Stimulated activated CD8-positive, alpha-beta memory T cell treated with anti-CD3 and anti-CD28 coated beads, Interleukin-12 subunit alpha, Interleukin-12 subunit beta, amount 100 ng/mL, for 4 hours (primary cell): ENCODE measurements at places on chromosomes 6 and 20.

GRCh38 chr6:125231133-125231532, 70.6 kb downstream of the HDDC2 start:
- no peak for DNase-seq

- DNase-seq, result no peak
Measured at GRCh38 chr20:4829514-4830215, 108.0 kb downstream of the PRND start.

DNA sequence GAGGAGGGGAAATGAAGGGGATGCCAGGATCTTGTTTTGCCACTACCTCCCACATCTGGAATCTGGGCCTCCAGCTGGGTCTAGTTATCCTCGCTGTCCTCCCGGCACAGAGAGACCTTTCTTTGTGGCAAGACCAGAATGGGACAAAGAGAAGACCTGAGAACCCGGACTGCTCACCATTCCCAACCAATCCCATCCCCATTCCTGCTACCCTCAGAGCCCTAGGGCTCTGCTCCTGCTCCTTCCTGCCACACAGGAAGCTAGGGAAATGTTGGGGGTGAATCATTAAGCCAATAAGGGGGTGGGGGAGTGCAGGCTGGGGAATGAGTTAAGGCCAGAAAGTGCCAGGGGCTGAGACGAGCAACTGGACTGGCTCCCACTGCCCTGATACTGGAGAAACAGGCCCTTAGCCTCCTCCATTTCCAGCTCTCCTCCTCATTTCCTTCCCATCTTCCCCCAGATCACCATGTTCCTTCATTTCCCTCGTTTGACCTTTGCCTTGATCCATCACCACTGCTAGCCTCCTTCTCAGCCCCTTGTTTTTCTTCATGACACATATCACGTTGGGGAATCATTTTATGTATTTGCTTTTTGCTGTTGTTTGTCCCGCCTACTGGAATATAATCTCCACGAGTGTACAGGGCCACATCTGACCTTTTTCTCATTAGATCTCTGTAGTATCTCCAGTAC, 4.6 kb upstream of the IER3 start:
- no peak for DNase-seq

DNA sequence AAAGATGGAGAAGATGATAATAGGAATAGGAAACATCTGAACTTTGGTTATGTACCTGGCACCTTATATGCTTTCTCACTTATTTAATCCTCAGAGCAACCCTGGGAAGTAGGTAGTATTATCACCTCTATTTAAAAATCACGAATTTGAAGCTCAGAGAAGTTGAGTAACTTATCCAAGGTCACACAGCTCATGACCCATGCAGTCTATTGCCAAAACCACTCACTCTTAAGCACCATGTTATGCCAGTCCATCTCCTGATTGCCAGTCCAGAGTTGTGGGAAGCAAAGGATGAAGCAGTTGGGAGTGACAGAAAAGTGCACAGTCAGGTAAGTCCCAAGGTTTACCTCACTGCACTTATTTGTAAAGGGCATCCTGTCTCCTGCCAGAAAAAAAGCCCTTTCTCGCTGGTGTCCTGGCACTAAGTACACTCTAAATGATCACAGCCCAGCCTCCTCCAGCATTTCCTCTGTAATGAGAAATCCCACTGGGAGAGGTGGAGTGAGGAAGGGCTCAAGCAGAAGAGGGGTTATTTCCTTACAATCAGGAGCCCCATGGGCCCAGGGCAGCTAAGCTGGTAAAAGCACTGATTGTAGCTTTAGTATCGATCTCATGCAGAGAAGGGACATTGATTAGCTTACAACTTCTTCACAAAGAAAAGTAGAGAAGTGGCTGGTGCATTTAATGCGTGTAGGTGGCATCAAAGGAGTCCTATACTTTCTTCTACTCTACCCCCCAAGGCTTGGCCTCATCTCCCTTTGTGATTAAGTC, 21.3 kb upstream of the SCGN start:
- DNase-seq, result no peak

- DNase-seq, result no peak
Measured at GRCh38 chr20:1809131-1809572, 86.1 kb upstream of the SIRPA start.

- no peak for DNase-seq
Measured at GRCh38 chr6:166558156-166559005, 28.1 kb downstream of the RAMACL start.

DNA sequence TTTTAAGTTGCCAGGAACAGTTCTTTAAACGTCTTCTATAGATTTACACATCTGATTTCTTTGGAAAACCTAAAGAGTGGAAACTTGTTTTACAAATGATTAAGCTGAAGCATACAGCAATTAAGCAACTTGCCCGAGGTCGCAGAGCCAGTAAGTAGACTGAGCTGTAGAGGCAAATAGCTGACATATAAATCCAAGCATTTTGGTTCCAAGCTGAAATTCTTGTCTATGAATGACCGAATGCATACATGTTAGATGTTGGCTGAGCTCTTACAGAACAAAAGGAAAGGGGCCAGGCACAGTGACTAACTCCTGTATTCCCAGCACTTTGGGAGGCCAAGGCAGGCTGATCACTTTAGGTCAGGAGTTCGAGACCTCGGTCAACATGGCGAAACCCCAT, 101.8 kb upstream of the SGK1 start:
- no peak for DNase-seq

GRCh38 chr20:21017528-21018085, 88.6 kb downstream of the LINC00237 start:
- DNase-seq, result no peak

- no peak for DNase-seq
Measured at GRCh38 chr6:20790032-20790791, 256.0 kb downstream of the CDKAL1 start.

GRCh38 chr6:115583290-115583689, 477.4 kb downstream of the FRK start:
- no peak for DNase-seq

GRCh38 chr6:53310771-53311585, 37.8 kb downstream of the ELOVL5 start:
- DNase-seq, result no peak

DNA sequence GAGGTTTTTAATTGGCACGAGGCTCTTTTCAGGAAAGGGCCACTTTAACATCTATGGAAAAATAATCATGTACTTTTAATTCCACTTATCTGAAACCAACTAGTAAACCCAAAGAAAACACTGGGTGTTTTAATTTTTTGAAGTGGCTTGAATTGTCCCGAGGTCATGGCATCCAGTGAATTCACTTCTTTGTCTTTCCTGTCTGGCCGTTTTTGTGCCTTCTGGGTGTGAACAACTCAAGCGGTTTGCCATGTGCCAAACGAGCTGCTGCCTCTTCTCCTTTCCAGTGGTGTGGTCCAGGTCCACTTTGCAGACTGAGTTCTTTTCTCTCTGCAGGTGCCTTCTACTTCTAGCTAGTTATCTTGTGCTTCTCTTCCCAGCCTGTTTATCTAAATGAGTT, 117.5 kb downstream of the PLCB4 start:
- DNase-seq, result no peak

DNA sequence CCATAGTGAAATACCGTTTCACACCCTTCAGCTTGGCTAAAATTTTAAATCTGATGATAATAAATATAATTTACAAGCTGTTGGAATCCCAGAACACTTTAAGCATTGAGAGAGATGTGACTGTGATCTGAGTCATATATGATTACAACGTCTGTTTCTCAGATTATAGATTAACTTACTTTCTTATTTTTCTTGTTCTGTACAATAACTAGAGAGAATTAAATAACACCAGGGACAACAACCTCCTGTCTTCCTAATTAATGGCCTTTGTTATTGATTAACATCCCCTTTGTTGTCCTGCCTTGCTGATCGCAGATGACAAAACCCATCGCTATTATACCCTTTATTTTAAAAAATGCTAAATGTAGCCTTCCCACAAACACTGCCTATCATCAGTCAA, 87.8 kb upstream of the EZR start:
- no peak for DNase-seq

- no peak for DNase-seq
Measured at GRCh38 chr6:108559884-108560462, 744 bp upstream of the FOXO3 start.

DNA sequence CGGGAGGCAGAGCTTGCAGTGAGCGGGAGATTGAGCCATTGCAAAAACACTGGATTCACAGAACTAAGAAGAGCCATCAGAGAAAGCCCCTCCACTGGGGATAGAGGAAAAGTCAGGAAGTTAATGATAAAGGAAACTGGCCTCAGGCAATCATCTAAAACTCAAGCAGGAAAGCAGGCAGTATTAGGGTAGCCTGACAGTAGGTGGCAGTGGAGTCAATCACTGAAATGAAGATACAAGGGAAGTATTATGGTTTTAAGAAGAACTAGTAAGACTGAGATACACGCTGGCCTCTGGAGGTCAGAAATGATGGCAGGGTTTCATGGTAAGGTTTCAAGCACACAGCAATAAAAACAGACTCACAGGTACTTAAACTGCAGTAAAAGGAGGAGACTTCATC, 578.3 kb downstream of the HACE1 start:
- no peak for DNase-seq

DNA sequence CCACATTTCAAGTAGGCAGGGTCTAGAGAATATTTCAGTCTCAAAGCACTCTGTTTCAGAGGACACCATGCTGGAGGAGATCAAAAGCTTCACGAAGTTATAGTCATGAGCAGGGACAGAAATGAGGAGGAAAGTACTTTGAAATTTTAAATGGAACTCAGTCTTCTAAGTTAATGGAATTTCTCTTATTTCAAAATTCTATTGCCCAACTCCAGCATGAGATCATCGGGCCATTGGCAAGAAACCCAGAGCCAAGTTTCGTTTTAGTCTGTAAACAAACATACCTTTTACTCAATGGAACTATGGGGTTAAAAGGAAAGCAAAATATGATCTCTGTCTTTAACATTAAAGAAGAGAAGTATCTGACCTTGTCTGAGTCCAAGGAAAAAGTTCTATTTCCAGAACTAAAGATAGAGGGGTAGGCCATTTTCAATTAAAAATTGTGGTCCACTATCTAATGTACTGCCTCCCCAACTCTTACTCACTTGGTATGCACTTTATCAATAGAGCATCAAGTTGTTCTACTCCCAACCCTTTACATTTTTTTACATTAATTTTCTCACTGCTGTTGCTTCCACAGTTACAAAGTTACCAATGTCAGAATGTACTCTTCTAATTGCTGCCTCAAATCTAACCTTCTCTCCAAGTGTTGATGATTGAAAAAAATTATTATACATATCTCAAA, 235.3 kb upstream of the NRSN1 start:
- DNase-seq, result no peak

DNA sequence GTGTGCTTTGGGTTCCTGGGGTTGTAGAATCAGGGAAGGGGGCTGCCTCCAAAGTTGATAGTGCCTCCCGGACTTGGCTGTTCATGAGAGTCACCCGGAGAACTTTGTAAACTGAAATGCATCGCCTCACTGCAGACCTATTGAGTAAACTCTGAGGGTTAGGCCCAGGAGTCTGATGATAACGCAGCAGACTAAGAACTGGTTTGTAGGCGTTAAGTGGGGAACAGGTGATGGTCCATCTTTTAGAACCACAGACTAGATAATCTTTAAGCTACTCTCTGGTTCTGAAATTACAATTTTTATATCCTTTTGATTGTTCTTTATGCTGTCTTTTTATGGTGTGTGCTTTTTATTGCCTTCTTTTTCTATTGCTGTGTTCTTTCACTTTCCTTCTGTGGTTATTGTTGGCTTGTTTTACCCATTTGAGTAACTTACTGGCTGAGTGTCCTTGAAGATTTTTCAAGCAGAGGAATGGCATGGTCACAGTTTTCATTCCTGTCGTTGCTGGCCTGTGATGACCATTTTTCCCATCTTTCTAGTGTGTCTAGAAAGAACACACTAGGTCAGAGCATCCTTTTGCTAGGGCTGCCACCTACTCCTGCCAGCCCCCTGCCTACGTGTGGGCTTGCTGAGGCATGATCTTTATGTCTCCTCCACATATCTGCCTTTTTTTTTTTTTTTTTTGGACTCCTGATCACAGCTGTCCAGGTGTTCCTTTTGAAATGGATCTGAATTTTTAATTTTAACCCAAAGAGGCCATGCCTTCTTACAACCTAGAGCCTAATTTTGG, 30.9 kb downstream of the LRRC1 start:
- no peak for DNase-seq

- DNase-seq, result no peak
Measured at GRCh38 chr6:163839296-163839695, 424.8 kb downstream of the QKI start.

- no peak for DNase-seq
Measured at GRCh38 chr20:50049442-50050026, 63.4 kb downstream of the UBE2V1 start.
